BE2C (cell line): ENCODE measurements at places on chromosomes 11 and 22.

DNA sequence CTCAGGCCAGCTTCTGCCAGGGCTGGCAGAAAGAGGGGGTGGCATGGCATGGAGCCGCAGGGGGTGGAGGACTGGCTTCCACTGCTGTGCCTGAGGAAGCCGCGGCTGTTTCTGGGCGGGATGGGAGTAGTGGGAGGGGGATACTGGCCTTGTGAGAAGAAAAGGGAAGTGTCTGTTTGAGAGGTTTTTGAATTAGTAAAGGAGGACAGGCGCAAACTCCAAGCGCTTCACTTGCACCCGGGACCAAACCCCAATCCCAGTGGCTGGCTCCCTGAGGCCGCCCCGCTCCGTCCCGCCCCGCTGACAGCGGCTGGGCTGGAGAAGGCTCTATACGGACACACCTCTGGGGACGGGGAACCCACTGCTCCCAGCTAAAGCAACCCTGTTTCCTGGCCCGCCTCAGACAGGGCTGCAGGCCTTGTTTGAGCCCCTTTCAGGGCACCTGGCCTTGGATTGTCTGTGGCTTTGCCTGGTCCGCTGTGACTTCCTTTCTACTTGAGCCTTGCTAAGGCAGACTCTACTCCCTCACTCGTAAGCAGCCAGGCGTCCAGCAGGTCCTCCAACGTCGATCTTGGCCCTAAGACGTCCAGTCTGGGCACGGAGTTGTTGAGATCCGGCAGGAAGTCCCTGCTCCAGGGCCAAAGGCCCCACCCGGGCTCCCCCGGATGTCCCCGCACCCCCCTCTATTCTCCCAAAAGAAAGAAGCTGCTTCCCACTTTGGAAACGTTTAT lies 2.2 kb downstream of the APOA1 start:
- no peak for DNase-seq

DNA sequence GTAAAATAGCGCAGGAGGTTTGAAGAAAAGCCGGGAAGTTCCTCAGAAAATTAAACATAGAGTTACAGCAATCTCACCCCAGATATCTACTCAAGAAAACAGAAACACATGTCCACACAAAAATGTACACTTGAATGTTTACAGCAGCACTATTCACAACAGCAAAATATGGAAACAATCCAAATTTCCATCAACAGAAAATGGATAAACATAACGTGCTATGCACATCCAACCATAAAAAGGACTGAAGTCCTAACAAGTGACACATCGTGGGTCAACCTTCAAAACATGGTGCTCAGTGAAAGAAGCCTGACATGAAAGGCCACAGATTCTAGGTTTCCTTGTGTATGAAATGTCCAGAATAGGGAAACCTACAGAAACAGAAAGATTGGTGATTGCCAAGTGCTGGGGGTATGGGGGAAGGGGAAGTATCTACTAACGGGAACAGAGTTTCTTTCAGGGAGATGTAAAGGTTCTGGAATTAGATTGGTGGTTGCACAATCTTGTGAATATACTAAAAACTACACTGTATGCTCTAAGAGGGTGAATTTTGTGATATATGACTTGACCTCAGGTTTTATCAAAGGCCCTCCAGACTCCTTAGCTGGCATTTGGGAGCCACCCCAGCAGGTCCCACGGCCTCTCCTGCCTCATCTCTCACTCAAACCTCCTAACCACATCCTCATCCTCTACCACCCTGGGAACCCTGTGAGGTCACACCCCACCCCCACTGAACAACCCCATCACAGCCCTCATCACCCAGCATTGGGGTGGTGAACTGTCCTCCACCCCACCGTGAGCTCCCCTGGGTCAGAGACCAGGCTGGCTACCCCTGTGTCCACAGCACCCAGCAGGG lies 69.2 kb upstream of the PRR5 start:
- DNase-seq = no peak

DNA sequence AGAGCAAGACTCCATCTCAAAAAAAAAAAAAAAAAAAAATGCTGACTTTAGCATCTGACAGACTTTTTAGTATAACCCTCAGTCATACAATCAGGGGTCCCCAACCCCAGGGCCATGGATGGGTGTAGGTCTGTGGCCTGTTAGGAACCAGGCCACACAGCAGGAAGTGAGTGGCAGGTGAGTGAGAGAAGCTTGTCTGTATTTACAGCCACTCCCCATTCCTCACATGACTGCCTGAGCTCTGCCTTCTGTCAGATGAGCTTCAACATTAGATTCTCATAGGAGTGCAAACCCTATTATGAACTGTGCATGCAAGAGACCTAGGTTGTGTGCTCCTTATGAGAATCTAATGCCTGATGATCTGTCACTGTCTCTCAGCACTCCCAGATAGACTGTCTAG lies 3.3 kb downstream of the FAM227A start:
- DNase-seq = no peak

- peak; percentile 55 for DNase-seq
These were observed 428.8 kb downstream of the DYNC2H1 start for GRCh38 chr11:103537904-103538502.

- DNase-seq = no peak
These were observed 37.7 kb downstream of the DSCAML1 start for GRCh38 chr11:117759305-117759704.

GRCh38 chr11:14012846-14013245 lies 50.3 kb downstream of the SPON1 start:
- no peak for DNase-seq

DNA sequence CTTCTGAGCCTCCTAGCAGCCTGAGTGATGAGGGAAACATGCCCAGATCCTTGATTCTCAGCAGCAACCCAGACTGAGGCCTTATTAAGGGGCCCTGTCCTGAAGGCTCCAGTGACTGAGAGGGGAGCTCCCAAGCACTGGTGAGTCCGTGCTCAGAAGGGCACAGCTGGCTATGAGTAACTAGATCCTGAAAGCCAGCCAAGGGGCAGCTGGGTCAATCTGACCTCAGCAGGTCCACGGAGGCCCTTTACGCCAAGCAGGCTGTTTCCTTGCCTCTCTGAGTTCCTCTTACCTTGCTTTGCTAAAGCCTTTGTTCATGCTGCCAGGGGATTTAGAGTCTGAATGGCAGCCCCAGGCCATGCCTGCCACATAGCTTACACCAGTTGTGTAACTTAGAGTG lies 19.3 kb upstream of the MIEF1 start:
- no peak for DNase-seq

- DNase-seq = no peak
These were observed 538.3 kb upstream of the ANO3 start for GRCh38 chr11:25793637-25794036.

- DNase-seq = no peak
These were observed 163.9 kb downstream of the ADAMTS15 start for GRCh38 chr11:130612291-130612851.

DNA sequence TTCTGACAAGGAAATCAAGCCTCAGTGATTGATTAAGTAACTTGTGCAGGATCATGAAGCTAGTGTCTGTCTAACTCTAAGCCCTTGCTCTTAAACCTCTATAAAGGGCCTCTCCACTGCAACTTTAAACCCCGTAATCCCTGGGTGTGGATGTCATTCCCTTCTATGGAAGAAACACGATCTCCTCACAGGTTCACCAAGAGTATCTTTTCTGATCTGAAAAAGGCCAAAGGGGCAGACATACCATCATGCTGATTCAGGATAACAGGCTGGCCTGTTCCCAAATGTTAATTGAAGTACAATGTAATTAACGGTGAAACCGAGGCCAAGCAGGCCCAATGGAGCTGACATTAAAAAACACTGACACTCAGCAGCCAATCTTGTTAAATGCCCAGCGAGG lies 17.1 kb downstream of the TTC12 start:
- DNase-seq = no peak

GRCh38 chr22:19107730-19108074 lies 14.5 kb downstream of the DGCR2 start:
- DNase-seq = no peak

GRCh38 chr11:416757-417621 lies 2.2 kb upstream of the SIGIRR start:
- DNase-seq = no peak

GRCh38 chr11:95569207-95569606 lies 220.4 kb downstream of the FAM76B start:
- DNase-seq = no peak

GRCh38 chr11:69314555-69314954 lies 20.6 kb downstream of the MYEOV start:
- DNase-seq = no peak

- DNase-seq = no peak
These were observed 53.1 kb downstream of the THAP12 start for GRCh38 chr11:76327756-76328388.

GRCh38 chr11:133133050-133133449 lies 399.3 kb downstream of the OPCML start:
- no peak for DNase-seq
